ENCODE measurements at places on chromosomes 7 and 10. TPM values are rescaled to one million over a fixed set of nuclear protein-coding genes. Genes with fewer than 3 reads are reported as not detected.

- H3K27ac ChIP-seq: no peak overlapping the region
- H3K36me3 ChIP-seq: no peaks in the 10 kb centered on the region
- H3K27me3 ChIP-seq: no peaks in the 10 kb centered on the region
- no peak overlapping the region for H3K4me3 ChIP-seq
- H3K4me1 ChIP-seq: peaks cover 8% of the 10 kb centered on the region
- no peak for DNase-seq
Observed at GRCh38 chr7:17130281-17131059, 168.0 kb upstream of the AHR start.

DNA sequence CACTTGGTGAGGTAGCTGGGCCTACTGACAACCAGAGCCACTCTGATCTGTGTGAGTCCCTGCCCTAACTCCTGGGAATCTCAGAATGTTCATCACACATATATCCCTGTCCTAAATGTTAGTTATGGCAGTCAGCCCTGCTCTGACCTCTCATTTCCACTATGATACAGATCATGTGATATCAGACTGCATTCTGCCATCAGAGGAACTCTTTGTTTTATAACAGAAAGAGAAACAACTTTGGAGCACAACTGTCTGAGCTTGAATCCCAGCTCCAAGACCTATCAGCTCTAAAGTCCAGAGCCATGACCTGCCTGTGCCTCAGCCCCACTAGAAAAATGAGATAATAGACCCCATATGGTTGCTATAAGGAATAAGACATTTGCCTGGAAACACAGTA is 54.6 kb upstream of the ABCB4 start:
- no peaks in the 10 kb centered on the region for H3K4me1 ChIP-seq
- peaks cover 3% of the 10 kb centered on the region for H3K36me3 ChIP-seq
- no peaks in the 10 kb centered on the region for H3K27me3 ChIP-seq
- no peak overlapping the region for H3K4me3 ChIP-seq
- DNase-seq: no peak

DNA sequence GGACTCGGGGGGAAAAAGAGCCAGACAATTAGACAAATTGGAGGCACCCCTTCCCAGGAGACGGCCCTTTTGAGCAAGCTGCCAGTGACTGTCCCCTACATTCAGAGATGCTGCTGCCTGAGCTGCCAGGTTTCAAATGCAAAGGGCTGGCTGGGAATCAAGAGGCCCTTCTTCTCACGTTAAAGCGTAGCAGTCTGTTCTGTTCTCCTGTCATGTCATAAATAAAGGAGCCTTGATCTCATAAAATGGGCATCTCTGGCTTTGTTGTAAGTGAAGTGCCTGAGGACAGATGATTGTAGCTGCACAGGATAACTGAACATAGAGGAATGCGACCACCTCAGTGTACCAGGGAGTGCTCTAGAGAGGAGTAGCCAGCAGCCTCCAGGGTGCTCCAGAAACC is 917.9 kb downstream of the GRID1 start:
- H3K27me3 ChIP-seq: no peaks in the 10 kb centered on the region
- H3K4me1 ChIP-seq: no peaks in the 10 kb centered on the region
- H3K4me3 ChIP-seq: no peak overlapping the region

DNA sequence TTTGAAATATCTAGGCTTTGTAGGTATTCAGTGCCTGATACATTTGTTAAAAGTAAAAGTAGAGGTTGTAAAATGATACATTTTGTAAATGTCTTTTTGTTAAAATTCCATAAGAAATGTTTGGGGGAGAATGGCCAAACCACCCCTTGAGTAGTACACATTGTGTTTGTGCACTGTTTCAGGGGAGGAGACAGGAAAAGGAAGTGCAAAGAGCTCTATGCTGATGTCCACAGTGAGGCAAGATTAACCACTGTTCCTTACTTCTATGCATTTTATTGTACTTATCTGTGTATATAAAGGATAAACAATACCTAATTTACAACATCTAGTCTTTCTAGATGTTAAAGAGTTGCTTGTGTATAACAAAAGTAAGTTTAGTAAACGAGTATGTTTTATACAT is 7.4 kb upstream of the CYCS start:
- no peaks in the 10 kb centered on the region for H3K36me3 ChIP-seq
- no peak overlapping the region for H3K27ac ChIP-seq
- no peak for DNase-seq
- H3K27me3 ChIP-seq: no peaks in the 10 kb centered on the region
- H3K4me1 ChIP-seq: no peaks in the 10 kb centered on the region

GRCh38 chr7:50613473-50613872 is 48.3 kb upstream of the DDC start:
- no peak overlapping the region for H3K27ac ChIP-seq
- no peaks in the 10 kb centered on the region for H3K36me3 ChIP-seq
- no peak for DNase-seq
- peaks cover 32% of the 10 kb centered on the region for H3K4me1 ChIP-seq

- H3K27ac ChIP-seq: peak overlapping the region; percentile 62
- H3K4me3 ChIP-seq: no peak overlapping the region
- no peak for DNase-seq
- peaks cover 66% of the 10 kb centered on the region for H3K4me1 ChIP-seq
Observed at GRCh38 chr10:22624287-22624738, 90.1 kb downstream of the PIP4K2A start.

DNA sequence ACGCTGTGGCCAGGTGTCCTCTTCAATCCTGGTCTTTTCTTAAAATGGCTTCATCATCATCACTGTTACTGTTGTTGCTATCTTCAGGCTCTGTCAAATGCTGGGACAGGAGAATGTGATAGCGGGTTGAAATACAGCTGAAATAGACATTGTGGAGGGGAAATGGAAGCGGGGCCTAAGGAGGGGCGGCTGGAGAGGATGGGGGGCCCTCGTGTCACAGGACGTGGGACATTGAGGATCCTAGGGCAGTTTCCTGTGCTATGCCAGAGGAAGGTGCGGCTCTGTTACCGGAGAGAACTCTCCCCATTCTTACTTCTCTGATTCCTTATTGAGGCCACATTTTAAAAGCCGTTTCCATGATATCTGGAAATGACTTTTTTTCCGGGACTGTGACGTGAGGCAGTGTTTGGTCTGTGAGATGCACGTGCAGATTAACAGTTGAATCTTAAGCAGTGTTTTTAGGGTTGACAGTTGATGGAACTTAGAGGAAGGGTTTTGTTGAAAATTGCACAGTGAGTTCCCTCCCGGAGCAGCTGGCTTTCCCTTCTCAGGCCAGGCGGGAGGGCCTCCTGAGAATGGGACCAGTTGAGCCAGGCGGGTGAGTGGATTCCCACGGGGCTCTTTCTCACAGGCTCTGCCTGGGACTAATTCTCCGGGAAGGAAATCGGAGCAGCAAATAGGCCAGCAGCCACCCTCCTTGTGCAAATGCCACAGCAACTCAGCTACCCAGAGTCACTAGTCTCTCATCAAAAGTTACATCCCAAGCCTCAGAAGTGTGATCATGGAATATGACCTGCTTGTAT is 125.2 kb downstream of the TACC2 start:
- H3K36me3 ChIP-seq: no peaks in the 10 kb centered on the region
- H3K27ac ChIP-seq: no peak overlapping the region
- no peaks in the 10 kb centered on the region for H3K4me1 ChIP-seq
- no peak overlapping the region for H3K4me3 ChIP-seq
- no peak for DNase-seq
- H3K27me3 ChIP-seq: peaks cover 24% of the 10 kb centered on the region

- H3K27me3 ChIP-seq: no peaks in the 10 kb centered on the region
- DNase-seq: no peak
- H3K36me3 ChIP-seq: no peaks in the 10 kb centered on the region
- no peak overlapping the region for H3K4me3 ChIP-seq
- no peak overlapping the region for H3K27ac ChIP-seq
Observed at GRCh38 chr7:36475381-36475780, 85.7 kb downstream of the ANLN start.

GRCh38 chr7:91374321-91374989 is 110.2 kb downstream of the FZD1 start:
- H3K4me1 ChIP-seq: no peaks in the 10 kb centered on the region
- no peak overlapping the region for H3K27ac ChIP-seq
- no peaks in the 10 kb centered on the region for H3K36me3 ChIP-seq
- H3K27me3 ChIP-seq: no peaks in the 10 kb centered on the region
- no peak for DNase-seq
- H3K4me3 ChIP-seq: no peak overlapping the region

- H3K27me3 ChIP-seq: peaks cover 2% of the 10 kb centered on the region
- no peaks in the 10 kb centered on the region for H3K4me1 ChIP-seq
- no peak for DNase-seq
- no peaks in the 10 kb centered on the region for H3K36me3 ChIP-seq
Observed at GRCh38 chr10:129279446-129280154, 187.4 kb upstream of the MGMT start.

DNA sequence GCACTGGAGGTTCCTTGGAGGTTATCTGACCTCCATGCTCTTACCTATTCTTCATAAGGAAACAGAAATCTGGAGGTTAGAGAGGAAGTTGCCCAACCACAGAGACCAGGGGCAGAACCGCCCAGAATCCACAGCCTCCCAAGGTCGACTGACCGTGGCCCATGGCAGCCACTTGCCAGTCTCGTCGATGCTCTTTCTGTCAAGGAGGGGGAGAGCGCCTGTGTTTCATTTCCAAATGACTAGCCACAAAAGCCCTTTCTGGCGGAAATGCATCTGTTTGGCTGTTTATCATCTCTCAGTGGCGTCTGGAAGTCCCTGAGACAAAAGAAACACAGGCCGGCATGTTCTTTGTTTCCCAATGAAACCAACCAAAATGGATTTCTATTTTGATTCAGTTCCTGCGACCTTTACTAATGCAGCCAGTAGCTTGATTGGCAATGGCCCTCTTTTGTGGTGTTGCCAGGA is 2.9 kb downstream of the RAMP3 start:
- no peak overlapping the region for H3K4me3 ChIP-seq
- peaks cover 29% of the 10 kb centered on the region for H3K27me3 ChIP-seq
- H3K4me1 ChIP-seq: peaks cover 4% of the 10 kb centered on the region
- DNase-seq: no peak
- H3K27ac ChIP-seq: no peak overlapping the region

- DNase-seq: no peak
- no peaks in the 10 kb centered on the region for H3K4me1 ChIP-seq
- no peak overlapping the region for H3K27ac ChIP-seq
- no peaks in the 10 kb centered on the region for H3K36me3 ChIP-seq
- peaks cover 2% of the 10 kb centered on the region for H3K27me3 ChIP-seq
- H3K4me3 ChIP-seq: no peak overlapping the region
Observed at GRCh38 chr10:129853562-129853903, 110.5 kb downstream of the EBF3 start.

DNA sequence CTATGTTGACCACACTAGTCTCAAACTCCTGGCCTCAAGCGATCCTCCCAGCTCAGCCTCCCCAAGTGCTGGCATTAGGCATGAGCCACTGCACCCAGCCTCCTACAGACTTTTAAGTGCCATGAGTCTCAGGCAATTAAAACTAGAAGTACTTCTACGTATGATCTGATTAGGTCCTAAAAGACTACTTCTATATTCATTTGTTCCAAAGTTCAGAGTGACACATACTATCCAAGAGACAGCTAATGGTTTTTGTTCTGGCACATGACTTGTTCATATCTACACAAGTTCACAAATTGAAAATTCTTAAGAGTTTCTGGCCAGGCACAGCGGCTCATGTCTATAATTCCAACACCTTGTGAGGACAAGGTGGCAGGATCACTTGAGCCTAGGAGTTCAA is 11.7 kb downstream of the ARHGAP19 start:
- no peak for DNase-seq
- H3K27me3 ChIP-seq: no peaks in the 10 kb centered on the region
- H3K4me3 ChIP-seq: no peak overlapping the region
- no peaks in the 10 kb centered on the region for H3K4me1 ChIP-seq

The SPDYE5 gene
- total RNA-seq: 0.20 TPM

The UNCX gene
- total RNA-seq: not detected

The CYP2C18 gene
- not detected for total RNA-seq

The PRTFDC1 gene
- total RNA-seq: 0.52 TPM

The MINDY4 gene
- 0.36 TPM for total RNA-seq

The MRPL43 gene
- total RNA-seq: 31.0 TPM

The LRRN3 gene
- total RNA-seq: 3.8 TPM

The AOC1 gene
- total RNA-seq: not detected

The ZWINT gene
- total RNA-seq: 1.6 TPM

The SLIT1 gene
- 0.39 TPM for total RNA-seq

The ZNF485 gene
- 0.75 TPM for total RNA-seq

The CYP3A7 gene
- total RNA-seq: not detected

The SPDYE8 gene
- not detected for total RNA-seq

The BTBD16 gene
- total RNA-seq: not detected

The PPP1R17 gene
- not detected for total RNA-seq

The PNLIPRP3 gene
- not detected for total RNA-seq
